ENCODE measurements at places on chromosomes 2 and 18. TPM values are rescaled to one million over a fixed set of nuclear protein-coding genes. Genes with fewer than 3 reads are reported as not detected.

GRCh38 chr2:128292599-128293425, 25.9 kb downstream of the HS6ST1 start:
- DNase-seq: no peak

GRCh38 chr2:208546107-208546506, 139.5 kb downstream of the PTH2R start:
- no peak for DNase-seq

- peak; percentile 18 for DNase-seq
Observed at GRCh38 chr18:48711651-48712486, 173.0 kb downstream of the CTIF start.

GRCh38 chr18:48955830-48956261, 5.1 kb upstream of the SMAD7 start:
- no peak for DNase-seq

- no peak for DNase-seq
Observed at GRCh38 chr2:172612051-172612450, 56.2 kb downstream of the PDK1 start.

- DNase-seq: no peak
Observed at GRCh38 chr2:5546181-5546580, 146.0 kb upstream of the SOX11 start.

DNA sequence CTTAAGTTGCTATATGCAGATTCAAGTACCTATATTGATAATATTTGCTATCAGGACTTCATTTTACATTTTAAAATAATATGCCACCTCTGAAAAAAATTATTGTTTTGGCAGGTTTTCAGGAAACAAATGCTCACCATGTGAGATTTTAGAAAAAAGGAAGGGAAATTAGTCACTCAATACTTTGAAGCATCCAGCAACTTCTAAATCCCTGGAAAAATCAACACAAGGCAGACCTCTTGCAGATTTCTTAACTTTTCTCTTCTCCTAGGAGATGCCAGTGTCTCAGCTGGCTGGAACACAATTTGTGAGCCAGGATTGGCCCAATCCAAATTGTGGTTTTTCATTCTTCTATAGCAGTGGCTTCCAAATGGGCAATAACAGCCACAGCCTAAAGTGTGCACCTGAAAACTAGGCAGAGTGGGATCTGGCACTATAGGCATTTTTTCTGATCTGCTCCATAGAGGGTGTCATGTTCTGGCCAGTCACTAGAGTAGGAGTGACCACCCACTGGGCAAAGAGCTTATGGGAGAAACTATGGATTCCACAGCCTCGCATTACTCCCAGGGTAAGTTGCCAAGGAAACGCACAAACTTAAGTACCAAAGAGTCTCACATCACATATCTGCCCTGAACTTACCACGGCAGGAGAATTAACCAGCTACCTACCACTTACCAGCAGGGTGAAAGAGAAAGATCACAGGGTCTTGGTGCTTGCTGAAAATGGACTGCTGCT, 28.1 kb upstream of the THOC1 start:
- no peak for DNase-seq

Gene RNU2-63P
- total RNA-seq: not detected

Gene TBR1
- not detected for total RNA-seq

Gene ATOH8
- total RNA-seq: 9.8 TPM

Gene SLC4A5
- total RNA-seq: 1.8 TPM
